Esophagus muscularis mucosa (tissue), 4 donors: ENCODE measurements at places on chromosomes 4 and X. TPM values are rescaled to one million over a fixed set of nuclear protein-coding genes. Genes with fewer than 3 reads are reported as not detected.

The PFKFB1 gene
- not detected for total RNA-seq

DNA sequence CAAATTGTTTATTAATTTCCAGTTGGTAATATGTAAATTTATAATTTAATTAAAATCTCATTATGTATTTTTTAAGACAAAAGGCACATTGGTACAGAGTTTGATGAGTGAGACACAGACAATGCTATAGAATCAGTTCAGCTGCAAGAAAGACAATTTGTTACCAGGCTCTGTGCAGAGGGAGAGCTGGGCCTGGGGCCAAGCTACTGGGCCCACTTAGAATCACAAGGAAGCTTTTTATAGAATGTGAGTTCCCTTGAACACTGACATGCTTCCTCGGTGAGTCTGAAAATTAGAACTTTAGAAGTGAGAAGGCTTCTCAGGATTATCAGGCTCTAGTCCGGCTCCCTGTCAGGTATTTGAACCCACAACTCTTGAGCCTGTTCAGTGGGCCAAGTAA lies 129.0 kb downstream of the AFF2 start:
- DNase-seq: no peak
- H3K4me3 ChIP-seq: no peak overlapping the region
- H3K27me3 ChIP-seq: no peaks in the 10 kb centered on the region
- H3K4me1 ChIP-seq: no peaks in the 10 kb centered on the region

- peaks cover 78% of the 10 kb centered on the region for H3K27me3 ChIP-seq
- peaks cover 19% of the 10 kb centered on the region for H3K4me1 ChIP-seq
- no peak for DNase-seq
- no peak within 1 kb of the TSS for H3K27ac ChIP-seq
- H3K4me3 ChIP-seq: no peak within 1 kb of the TSS
Measured at GRCh38 chr4:4226606-4227438, at the start of gene OTOP1. Gene OTOP1 (minus strand): TSS chr4:4226929. CDS start chr4:4226864, 65 bp downstream.

GRCh38 chr4:177185151-177185550 lies 124.5 kb upstream of the NEIL3 start:
- no peak overlapping the region for H3K27ac ChIP-seq
- no peak for DNase-seq
- H3K4me3 ChIP-seq: no peak overlapping the region
- no peaks in the 10 kb centered on the region for H3K27me3 ChIP-seq

The SPACA5 gene
- total RNA-seq: not detected

GRCh38 chr4:93451954-93452353 lies 376.6 kb upstream of the ATOH1 start:
- no peak overlapping the region for H3K27ac ChIP-seq
- no peaks in the 10 kb centered on the region for H3K4me1 ChIP-seq
- no peak for DNase-seq
- no peak overlapping the region for H3K4me3 ChIP-seq

The USP17L25 gene
- not detected for total RNA-seq

DNA sequence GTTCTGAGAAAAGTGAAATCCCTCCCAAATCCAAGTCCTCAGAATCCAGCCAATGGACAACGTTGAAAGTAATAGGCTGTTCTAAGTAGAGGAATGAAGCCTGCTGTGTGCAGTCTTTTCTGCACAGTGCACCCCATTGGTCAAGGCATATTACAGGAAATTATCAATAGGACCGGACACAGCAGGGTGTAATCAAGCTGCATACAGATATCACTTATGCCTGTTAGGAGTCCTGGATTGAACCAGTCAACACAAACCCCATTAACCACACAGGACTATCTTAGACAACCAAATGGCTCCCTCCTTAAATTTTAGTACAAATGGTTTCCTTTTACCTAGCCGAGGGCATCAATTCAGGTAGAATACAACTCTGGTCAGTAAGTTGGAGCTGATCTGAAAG lies 34.2 kb upstream of the MAGEA8 start:
- H3K4me3 ChIP-seq: no peak overlapping the region
- DNase-seq: no peak
- H3K4me1 ChIP-seq: no peaks in the 10 kb centered on the region
- no peaks in the 10 kb centered on the region for H3K27me3 ChIP-seq

DNA sequence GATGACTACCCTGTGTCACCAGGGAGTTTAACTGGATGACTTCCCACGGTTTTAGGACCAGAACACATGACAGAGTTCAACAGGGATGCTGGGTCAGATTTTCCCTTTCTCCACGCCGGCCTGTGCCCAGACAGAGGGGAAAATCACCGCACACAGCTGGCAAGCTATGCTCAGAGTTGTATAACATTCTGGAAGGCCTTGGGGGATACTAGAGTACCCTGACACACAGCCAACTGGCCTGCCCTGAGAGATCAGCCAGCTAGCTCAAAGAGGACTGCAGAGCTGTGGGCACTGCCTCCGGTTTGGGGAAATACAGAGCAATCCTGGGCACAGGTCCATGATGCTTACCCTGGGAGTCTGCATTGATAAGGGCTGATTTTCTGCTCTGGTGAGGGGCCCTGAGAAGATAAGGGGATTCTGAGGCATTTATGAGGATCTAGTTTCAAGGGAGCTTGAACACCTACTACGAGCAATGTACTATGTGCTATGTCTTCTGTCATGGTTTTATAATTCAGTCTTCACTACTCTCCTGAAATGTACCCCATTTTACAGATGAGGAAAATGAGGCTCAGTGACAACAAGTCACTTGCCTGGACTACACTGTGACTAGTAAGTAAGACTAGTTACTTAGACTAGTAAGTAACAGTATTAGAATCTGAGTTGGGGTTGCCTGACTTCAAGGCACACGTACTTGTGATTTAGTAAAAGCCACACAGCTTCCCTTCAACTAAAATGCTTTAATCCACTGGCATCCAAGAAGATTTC lies 14.7 kb downstream of the C4orf54 start:
- peak overlapping the region; percentile 53 for H3K27ac ChIP-seq
- H3K36me3 ChIP-seq: no peaks in the 10 kb centered on the region
- peaks cover 54% of the 10 kb centered on the region for H3K4me1 ChIP-seq
- DNase-seq: no peak
- no peak overlapping the region for H3K4me3 ChIP-seq

GRCh38 chrX:127552571-127552970 lies 499.6 kb downstream of the ACTRT1 start:
- H3K27me3 ChIP-seq: no peaks in the 10 kb centered on the region
- no peak overlapping the region for H3K27ac ChIP-seq
- DNase-seq: no peak
- no peak overlapping the region for H3K4me3 ChIP-seq
- no peaks in the 10 kb centered on the region for H3K36me3 ChIP-seq

- no peak overlapping the region for H3K27ac ChIP-seq
- H3K4me3 ChIP-seq: no peak overlapping the region
- no peaks in the 10 kb centered on the region for H3K4me1 ChIP-seq
- no peaks in the 10 kb centered on the region for H3K27me3 ChIP-seq
Measured at GRCh38 chr4:173025131-173025530, 143.5 kb upstream of the GALNT7 start.
